ENCODE measurements at places on chromosomes 13 and 19.

DNA sequence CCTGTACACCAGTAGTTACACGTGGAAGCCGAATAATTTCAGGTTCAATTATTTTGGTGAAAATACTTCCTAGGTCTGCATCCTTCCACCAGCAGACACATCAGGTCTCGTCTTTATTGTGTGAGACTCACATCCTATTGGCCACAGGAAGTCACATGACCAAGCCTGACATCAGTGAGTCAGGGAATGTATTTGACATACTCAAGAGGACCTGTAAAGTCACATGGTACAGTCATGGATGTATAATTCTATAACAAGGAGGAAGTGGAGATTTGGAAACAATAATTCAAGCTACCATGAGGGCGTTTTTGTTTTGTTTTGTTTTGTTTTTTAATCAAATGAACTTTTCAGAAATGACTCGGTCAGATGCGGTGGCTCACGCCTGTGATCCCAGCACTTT is 9.3 kb upstream of the HIF3A start:
- DNase-seq, result no peak

DNA sequence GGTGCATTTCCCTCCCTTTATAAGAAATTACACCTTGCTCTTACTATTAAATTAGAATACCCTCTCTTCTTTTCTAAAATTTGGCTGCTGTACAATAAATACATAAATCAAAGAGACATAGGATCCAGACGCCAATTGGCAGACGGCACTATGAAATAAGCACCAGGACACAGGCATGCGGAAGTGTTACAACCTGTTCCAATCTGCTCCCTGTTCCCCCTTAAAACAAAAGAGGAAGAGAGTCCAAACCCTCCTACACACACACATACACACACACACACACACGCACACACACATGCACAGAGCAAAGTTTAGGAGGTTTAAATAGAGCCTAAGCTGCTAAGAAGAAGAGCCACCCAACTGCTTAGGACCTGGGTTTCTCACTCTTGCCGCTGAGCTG is 75.6 kb upstream of the ZNF507 start:
- DNase-seq, result no peak

DNA sequence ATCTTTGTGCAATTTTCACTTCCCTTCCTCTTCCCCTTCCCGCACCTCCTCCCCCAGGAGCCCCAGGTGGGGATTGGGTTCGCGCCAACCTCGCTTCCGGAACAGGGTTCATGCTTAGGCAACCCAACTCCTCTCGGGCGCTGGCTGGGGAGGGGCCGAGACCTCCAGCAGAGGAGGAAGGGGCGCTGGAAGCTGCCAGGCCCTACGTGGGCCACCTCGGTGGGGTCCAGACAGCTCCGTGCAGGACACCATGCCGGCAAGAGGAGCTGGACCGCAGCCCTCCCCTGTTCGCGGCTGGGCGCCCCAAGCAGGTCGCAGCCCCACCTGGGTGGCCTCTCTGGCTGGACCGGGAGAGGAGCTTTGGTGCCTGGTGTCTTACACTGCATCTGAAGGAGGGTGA is 91.1 kb downstream of the SPACA7 start:
- DNase-seq, result no peak

DNA sequence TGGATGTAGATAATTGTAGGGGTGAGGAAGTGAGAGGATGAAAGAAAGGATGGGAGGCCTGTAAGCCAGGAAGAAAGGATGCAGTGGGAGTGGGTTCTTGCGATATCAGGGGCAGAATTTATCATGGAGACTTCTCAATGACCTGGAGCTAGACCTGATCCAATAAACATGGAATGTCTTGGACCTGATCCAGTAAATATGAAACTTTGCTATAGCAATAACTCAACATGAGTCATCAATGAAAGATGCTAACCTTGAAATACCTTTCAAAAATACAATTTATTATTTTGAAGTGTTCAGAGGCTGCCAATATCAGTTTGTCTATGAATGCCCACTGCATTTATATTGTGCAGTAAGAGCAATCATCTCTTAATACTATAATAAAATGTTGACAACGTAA is 279.5 kb downstream of the POU4F1 start:
- peak; percentile 46 for DNase-seq

- DNase-seq, result no peak
These were observed 42.8 kb upstream of the CLDN10 start for GRCh38 chr13:95509521-95510310.
